ENCODE measurements at places on chromosomes 5 and 9.

GRCh38 chr9:126225611-126226609 is 100.7 kb upstream of the MVB12B start:
- no peak for DNase-seq

GRCh38 chr9:121222524-121223171 is 21.0 kb upstream of the RAB14 start:
- no peak for DNase-seq

DNA sequence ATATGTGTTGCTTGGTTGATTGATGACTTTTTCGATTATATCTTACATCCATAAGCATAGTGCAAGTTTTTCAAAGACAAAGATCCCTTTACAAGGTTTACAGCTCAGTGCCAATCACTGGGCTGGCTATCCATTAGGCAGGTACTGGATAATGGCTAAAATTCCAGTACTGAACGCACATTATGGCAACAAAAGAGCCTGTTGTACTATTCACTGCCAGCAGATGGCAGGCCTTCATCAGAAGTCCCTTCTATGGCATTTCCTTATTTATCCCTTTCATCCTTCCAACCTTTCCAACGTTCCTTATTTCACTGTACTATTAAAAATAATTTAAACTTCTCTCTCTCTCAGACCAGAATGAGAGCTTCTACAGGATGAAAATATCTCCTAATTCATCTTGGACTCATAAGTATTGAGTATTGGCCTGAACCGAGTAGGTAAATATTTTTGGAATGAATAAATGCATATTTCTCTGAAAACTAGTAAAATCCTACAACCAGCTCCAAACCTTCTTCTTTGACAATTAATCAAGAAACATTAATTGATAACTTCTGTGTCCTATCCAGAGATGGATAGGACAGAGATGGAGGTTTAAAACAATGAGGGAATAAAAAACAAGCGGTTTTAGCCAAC is 6.7 kb upstream of the WNT8A start:
- peak; percentile 26 for DNase-seq

GRCh38 chr5:101969742-101970141 is 326.3 kb downstream of the SLCO4C1 start:
- no peak for DNase-seq
